ENCODE measurements at places on chromosomes 3 and 15.
A peak's percentile ranks its signal among the peaks of the same experiment; 100 is the strongest.

- H3K4me1 ChIP-seq = peaks cover 2% of the 10 kb centered on the region
- no peaks in the 10 kb centered on the region for H3K27me3 ChIP-seq
- no peak overlapping the region for H3K27ac ChIP-seq
- no peak overlapping the region for H3K4me3 ChIP-seq
- no peaks in the 10 kb centered on the region for H3K36me3 ChIP-seq
Measured at GRCh38 chr15:40388941-40389823, 6.7 kb downstream of the KNSTRN start.

DNA sequence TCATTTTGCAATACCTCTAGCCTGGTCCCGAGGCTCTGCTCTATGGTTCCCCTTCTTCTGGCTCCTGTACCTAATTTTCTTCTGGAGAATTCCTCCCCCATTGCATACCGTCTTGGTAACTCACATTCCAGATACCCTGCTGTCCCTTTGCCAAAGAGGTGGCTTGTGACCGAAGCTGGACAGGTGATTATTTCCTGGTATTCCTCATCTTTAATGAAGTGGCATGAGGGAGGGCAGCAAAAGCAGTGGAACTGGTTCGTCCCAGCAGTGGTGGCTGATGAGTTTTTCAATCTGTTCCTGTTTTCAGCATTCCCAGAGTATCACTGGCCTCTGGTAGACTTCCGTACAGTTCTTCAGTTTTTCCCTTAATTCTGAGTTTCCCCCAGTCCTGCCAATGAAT is 186.2 kb upstream of the CADPS start:
- no peak overlapping the region for H3K27ac ChIP-seq
- H3K4me3 ChIP-seq = no peak overlapping the region
- H3K4me1 ChIP-seq = no peaks in the 10 kb centered on the region
- no peak for DNase-seq
- no peaks in the 10 kb centered on the region for H3K27me3 ChIP-seq

- no peak overlapping the region for H3K27ac ChIP-seq
- H3K36me3 ChIP-seq = no peaks in the 10 kb centered on the region
- DNase-seq = no peak
- H3K27me3 ChIP-seq = no peaks in the 10 kb centered on the region
Measured at GRCh38 chr3:177687291-177687690, 490.0 kb upstream of the TBL1XR1 start.

- no peaks in the 10 kb centered on the region for H3K27me3 ChIP-seq
- H3K27ac ChIP-seq = peak overlapping the region; percentile 89
- H3K36me3 ChIP-seq = no peaks in the 10 kb centered on the region
- H3K4me3 ChIP-seq = peak overlapping the region; percentile 57
Measured at GRCh38 chr15:66841953-66842681, 140.1 kb downstream of the SMAD6 start.

GRCh38 chr3:11631820-11632219 is 11.9 kb downstream of the VGLL4 start:
- H3K27me3 ChIP-seq = no peaks in the 10 kb centered on the region
- no peaks in the 10 kb centered on the region for H3K36me3 ChIP-seq
- no peak overlapping the region for H3K4me3 ChIP-seq
- peak overlapping the region; percentile 1 for H3K27ac ChIP-seq

GRCh38 chr15:73751899-73752805 is 999 bp downstream of the INSYN1 start:
- no peak for DNase-seq

- no peak for DNase-seq
- H3K4me1 ChIP-seq = no peaks in the 10 kb centered on the region
- H3K27ac ChIP-seq = no peak overlapping the region
Measured at GRCh38 chr15:36004891-36005490, 459.0 kb upstream of the DPH6 start.

DNA sequence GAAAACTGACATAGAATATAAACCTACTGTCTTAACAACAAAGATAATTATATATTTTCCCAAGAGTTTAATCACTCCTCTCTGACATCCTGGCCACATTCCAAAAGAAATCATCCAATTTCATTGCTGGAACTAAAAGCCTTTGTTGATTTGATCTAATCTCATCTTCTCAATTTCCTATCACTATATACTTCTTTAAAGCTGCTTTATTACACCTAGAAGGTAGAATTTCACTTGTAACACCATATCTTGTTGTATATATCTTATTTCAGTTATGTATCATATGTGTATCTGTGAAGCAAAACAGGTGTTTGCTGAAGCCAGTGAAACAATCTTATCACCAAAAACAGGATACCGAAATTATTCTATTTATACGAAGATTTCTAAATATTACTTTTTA is 740.2 kb downstream of the ROBO1 start:
- DNase-seq = no peak
- H3K4me1 ChIP-seq = no peaks in the 10 kb centered on the region
- H3K36me3 ChIP-seq = no peaks in the 10 kb centered on the region
- H3K27me3 ChIP-seq = no peaks in the 10 kb centered on the region
- H3K4me3 ChIP-seq = no peak overlapping the region

- H3K4me3 ChIP-seq = no peak overlapping the region
- H3K4me1 ChIP-seq = peaks cover 14% of the 10 kb centered on the region
Measured at GRCh38 chr3:143240886-143241285, 121.3 kb downstream of the CHST2 start.

DNA sequence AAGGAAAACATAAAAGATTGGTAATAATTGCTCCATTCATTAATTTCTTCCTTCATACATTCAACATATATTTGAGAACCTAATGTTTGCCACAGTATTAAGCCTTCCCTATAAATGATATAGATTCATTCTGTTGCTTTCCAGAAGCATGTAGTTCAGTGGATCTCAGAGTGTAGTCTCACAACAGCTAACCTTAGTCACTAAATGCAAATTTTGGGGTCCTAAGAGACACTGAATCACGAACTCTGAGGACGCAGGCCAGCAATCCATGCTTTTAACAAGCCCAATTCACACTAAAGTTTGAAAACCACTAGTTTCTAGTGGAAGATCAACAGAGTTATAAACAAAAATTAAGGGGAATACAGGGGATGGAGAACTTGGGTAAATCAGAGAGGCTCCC is 7.2 kb upstream of the AQR start:
- H3K4me3 ChIP-seq = no peak overlapping the region
- H3K27me3 ChIP-seq = no peaks in the 10 kb centered on the region
- H3K4me1 ChIP-seq = no peaks in the 10 kb centered on the region
- no peaks in the 10 kb centered on the region for H3K36me3 ChIP-seq
- H3K27ac ChIP-seq = no peak overlapping the region

DNA sequence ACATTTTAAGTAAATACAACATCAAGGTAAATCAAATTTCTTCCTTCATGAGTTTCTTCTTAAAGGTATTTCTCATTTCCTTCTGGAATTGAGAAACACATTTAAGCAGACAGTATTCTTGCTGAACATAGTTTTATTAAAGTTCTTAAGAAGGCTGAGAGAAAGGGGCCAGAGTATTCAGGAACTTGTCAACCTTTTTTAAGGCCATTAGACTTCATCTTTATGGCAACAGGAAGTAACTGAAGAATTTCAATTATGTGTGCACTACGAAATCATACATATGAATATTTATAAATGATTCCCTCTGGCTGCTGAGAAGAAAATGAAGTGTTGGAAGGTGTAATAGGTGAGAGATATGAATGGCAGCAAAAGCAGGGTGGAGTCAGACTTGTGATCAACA is 829.4 kb upstream of the DPPA4 start:
- H3K27me3 ChIP-seq = no peaks in the 10 kb centered on the region
- H3K4me1 ChIP-seq = no peaks in the 10 kb centered on the region
- no peak for DNase-seq
- no peaks in the 10 kb centered on the region for H3K36me3 ChIP-seq
- H3K4me3 ChIP-seq = no peak overlapping the region

DNA sequence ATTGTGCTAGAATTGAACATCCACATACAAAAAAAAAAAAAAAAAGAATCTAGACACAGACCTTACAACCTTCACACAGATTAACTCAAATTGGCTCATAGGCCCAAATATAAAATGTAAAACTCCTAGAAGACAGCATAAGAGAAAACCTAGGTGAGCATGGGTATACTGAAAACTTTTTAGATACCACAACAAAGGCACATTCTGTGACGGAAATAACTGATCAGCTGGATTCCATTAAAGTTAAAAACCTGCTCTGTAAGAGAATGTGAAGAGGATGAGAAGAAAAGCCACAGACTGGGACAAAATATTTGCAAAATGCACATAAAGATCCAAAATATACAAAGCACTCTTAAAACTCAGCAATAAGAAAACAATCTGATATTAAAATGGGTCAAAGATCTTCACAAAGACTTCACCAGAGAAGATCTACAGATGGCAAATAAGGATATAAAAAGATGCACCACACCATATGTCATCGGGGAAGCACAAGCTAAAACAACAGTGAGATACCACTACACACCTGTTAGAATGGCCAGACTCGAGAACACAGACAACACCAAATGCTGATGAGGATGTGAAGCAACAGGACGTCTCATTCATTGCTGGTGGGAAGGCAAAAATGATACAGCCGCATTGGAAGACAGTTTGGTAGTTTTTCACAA is 167.9 kb downstream of the PDE8A start:
- no peak overlapping the region for H3K4me3 ChIP-seq
- no peaks in the 10 kb centered on the region for H3K4me1 ChIP-seq
- no peak overlapping the region for H3K27ac ChIP-seq
- DNase-seq = no peak

DNA sequence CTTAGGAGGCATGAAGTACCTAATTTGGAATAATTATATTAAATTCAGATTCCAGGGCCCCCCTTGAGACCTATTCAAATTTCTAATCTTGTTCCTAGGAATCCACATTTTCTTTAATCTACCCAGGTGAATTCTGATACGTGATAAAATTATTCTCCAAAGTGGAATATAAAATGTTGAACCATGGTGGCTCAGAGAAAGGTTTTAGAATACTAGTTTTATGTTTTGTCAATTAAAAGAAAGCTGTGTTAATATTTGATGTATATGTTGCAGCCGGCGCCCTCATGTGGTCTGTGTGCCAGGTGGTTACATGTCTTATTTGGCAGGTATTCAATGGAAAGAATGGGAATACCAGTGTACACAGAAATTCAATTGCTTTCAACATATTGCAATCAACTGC is 321.8 kb downstream of the FEZF2 start:
- no peak for DNase-seq
- H3K36me3 ChIP-seq = no peaks in the 10 kb centered on the region
- H3K4me3 ChIP-seq = no peak overlapping the region
- H3K27ac ChIP-seq = no peak overlapping the region
- H3K27me3 ChIP-seq = no peaks in the 10 kb centered on the region

DNA sequence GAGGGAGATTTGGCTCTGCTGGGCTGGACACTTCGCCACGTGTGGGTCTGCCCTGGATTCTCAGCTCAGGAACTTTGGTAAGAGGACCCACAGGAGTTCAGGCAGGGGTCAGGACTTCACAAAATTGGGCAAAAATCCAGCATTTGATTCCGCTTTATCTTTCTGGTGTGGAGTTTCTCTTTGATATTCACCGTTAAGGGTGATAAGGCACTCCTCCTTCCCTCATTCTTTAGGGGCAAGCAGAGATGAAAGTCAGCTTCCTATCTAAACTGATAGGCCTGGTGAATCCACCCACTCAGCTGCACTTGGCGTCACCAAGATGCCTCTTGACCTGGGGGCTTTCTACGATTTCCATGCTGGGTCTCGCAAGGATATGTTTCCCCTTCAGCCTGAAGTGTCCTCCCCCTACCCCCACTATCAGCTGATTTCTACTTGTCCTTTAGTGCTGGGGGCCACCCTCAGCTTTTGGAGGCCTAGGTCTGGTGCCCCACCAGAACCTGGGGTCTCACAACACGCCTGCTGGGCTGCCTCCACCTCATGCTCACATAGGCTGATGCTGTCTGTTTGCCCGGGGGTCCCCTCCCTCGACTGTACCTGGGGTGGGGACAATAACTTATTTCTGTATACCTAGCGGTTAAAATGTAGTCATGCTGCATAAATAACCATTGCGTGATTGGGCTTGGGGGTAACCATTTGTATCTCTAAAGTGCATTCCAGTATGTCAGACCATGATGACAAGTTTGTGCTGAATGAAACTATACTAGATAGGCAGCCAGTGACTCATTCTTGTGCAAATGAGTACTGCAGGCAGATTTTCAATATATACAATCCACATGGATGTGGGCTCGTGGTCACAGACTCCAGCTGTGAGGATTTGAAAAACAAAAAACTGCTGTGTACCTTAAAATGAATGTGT is 248.3 kb downstream of the ADAMTS17 start:
- no peaks in the 10 kb centered on the region for H3K4me1 ChIP-seq
- DNase-seq = peak; percentile 67
- no peak overlapping the region for H3K4me3 ChIP-seq
- no peak overlapping the region for H3K27ac ChIP-seq
- no peaks in the 10 kb centered on the region for H3K27me3 ChIP-seq

DNA sequence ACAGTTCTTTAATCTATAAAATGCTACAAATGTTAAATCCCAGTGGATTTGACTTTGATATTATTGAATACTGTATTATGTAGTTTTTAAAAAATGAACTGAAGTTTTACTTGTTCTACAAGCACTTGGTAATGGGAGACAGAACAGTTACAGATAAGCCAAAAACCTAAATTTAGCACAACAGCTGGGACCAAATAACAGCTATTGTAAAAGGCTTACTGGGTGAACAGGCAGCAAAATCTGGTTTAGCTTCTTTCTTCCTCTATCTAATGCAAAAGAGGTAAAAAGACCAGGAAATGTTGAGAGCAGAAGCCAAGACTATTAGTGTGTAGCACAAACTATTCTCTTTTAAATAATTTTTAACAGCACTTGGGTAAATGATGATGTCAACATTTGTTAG is 1.6 kb upstream of the ATOSA start:
- no peak overlapping the region for H3K4me3 ChIP-seq
- no peak for DNase-seq
- no peaks in the 10 kb centered on the region for H3K27me3 ChIP-seq
- peak overlapping the region; percentile 9 for H3K27ac ChIP-seq
- peaks cover 22% of the 10 kb centered on the region for H3K4me1 ChIP-seq
- H3K36me3 ChIP-seq = no peaks in the 10 kb centered on the region

GRCh38 chr3:120907659-120908029 is 361 bp upstream of the STXBP5L start:
- no peaks in the 10 kb centered on the region for H3K36me3 ChIP-seq
- H3K4me3 ChIP-seq = peak overlapping the region; percentile 31
- H3K27me3 ChIP-seq = no peaks in the 10 kb centered on the region
- H3K4me1 ChIP-seq = peaks cover 20% of the 10 kb centered on the region
- no peak overlapping the region for H3K27ac ChIP-seq
- no peak for DNase-seq

GRCh38 chr3:125069452-125069851 is 13.7 kb upstream of the HEG1 start:
- no peak overlapping the region for H3K4me3 ChIP-seq
- no peaks in the 10 kb centered on the region for H3K4me1 ChIP-seq
- no peak overlapping the region for H3K27ac ChIP-seq
- no peaks in the 10 kb centered on the region for H3K27me3 ChIP-seq
- no peaks in the 10 kb centered on the region for H3K36me3 ChIP-seq

GRCh38 chr3:190545191-190545590 is 31.3 kb downstream of the IL1RAP start:
- no peak for DNase-seq
- no peak overlapping the region for H3K27ac ChIP-seq
- no peak overlapping the region for H3K4me3 ChIP-seq
- no peaks in the 10 kb centered on the region for H3K27me3 ChIP-seq
- H3K36me3 ChIP-seq = no peaks in the 10 kb centered on the region
- H3K4me1 ChIP-seq = no peaks in the 10 kb centered on the region

GRCh38 chr15:35533130-35534110 is 12.5 kb downstream of the DPH6 start:
- no peak overlapping the region for H3K27ac ChIP-seq
- H3K36me3 ChIP-seq = no peaks in the 10 kb centered on the region
- H3K27me3 ChIP-seq = no peaks in the 10 kb centered on the region
- DNase-seq = no peak
